ENCODE measurements at places on chromosomes 11 and 22.

DNA sequence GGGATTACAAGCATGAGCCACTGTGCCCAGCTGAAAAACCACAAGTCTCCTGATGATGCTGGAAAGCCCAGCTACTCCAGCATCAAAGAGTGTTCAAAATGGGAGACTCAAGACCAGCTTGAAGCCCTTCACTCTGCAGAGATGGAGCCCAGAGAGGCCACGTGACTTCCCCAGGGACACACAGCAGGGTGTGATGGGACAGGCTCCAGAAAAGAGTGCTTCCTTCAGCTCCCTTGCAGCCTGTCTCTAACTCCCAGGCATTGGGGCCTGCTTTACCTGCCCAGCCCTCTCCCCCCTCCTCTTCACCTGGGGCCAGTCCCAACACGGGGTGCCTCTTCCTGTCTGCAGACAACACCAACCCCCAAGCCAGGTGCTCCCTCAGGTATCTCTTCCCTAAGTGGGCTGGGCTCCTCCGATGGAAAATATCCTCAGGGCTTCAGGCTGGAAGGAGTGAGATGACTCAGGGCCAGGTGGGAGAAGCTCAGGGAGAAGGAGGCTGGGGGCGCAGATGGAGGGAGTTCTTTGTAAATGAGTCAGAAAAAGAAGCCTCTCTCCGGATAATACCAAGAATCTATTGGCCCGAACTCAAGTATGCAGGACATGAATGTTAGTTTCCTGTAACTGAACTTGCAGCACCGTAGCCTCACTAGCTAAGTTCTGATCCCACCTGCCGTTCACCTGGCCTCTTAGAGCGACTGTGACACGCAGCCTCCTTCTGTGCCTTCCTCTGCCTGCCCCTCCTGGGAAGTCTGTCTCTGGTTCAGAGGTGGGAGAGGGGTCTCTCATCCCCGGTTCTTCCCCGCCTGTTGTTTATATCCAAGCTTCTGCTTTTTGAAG lies 326.6 kb downstream of the MN1 start:
- DNase-seq: no peak

GRCh38 chr11:13026722-13027121 lies 17.6 kb downstream of the RASSF10 start:
- DNase-seq: no peak

DNA sequence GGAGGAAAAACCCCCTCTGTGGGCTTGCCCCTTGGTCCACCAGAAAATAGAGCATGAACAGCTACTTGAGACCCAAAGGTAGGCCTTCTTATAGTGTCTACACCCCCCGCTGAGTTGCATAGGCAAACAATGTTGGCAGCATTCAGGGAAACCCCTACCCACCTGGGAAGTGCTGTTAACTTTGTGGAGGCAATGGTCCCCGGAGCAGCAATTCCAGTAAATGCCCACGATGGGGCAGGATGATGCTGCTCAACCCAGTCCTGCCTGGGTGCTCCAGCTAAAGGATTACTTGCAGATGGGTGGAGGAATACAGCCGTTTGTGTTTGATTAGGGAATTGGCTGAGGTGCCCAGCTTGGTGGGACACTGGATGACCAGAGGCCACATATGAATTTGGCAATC lies 381.3 kb upstream of the ANO5 start:
- DNase-seq: no peak

DNA sequence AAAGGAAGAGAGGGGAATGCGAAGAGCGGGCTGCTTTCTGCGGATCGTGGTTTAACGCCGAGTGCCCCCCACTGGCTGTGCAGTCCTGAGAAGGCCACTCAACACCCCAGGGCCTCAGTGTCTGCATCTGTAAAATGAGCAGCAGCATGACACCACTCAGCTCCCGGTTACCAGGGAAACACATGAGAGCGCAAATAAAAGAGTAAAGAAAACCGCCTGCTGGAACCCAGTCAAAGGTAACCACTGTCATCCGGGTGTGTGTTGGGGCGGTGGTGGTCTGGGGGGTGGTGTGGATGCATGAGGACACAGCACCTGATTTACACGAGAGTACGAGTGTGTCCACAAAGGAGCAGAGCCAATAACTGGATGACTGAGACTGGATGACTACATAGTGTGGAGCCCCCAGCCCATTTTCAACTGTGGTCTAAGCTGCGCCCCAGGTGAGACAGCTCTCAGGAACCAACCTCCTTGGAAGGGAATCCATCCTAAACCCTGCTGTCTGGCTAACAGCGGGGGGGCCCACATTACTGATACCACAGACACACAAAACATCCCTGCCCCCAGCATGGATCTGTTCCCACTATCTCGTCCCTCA lies 5.7 kb downstream of the CELSR1 start:
- DNase-seq: no peak

DNA sequence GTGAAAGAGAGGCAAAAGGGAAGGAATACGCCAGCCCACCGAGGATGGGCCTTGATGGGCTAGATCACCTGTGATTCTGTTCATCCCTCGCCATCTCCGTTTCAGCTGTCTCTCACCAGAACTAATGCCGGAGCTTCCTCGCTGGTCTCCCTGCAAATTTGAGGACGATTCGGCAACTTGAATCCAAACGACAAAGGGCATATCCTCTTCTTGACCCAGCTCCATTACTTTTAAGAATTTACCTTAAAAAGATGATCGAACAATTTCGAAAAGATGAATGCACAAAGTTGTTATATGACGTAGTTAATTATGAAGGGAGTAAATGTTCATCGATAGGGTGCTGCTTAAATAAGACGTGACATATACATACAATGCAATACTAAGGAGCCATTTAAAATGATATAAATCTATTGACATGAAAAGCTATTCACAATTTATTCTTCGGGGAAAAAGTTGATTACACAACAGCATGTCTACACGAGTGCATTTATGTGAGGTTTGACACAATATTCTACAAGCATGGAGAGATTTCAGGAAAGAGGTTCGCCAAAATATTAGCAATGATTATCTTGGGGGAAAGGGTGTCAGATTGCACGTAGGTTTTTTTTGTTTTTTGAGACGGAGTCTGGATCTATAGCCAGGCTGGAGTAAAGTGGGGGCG lies 937 bp upstream of the FAM168A start:
- DNase-seq: no peak

Data from activated T-helper 9 cell treated with anti-CD3 and anti-CD28 coated beads, Interleukin-2, amount 50 U/mL, for 16 hours (primary cell).